ENCODE measurements at places on chromosomes 13 and 19.

DNA sequence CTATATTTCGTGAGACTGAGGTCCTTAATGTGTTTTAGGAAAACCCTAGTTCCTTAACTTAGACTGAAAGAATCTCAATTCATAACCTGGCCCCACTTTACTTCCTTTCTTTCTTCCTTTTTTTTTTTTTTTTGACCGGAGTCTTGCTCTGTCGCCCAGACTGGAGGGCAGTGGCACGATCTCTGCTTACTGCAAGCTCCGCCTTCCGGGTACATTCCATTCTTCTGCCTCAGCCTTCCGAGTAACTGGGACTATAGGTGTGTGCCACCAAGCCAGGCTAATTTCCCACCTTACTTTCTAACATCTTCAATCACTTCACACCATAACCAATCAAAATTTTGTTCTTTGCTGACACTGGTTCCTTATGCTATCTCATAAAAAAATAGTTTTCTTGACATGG is 2097.0 kb downstream of the PCDH9 start:
- no peak for DNase-seq

DNA sequence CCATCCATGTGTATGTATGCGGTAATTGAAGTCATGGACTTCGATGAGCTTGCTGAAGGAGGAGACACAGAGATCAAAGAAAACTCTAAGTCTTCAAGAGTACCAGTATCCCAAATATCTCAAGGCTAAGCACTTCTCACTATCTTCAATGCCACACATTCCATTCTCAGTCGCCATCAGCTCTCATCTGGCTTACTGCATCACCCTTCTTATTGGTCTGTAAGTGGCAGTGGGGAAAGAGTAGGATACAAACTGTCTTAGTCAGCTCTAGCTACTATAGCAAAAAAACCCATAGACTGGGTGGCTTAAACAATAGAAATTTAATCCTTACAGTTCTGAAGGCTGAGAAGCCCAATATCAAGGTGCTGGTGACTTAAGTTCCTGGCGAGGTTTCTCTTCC is 218.7 kb downstream of the POSTN start:
- DNase-seq = no peak

DNA sequence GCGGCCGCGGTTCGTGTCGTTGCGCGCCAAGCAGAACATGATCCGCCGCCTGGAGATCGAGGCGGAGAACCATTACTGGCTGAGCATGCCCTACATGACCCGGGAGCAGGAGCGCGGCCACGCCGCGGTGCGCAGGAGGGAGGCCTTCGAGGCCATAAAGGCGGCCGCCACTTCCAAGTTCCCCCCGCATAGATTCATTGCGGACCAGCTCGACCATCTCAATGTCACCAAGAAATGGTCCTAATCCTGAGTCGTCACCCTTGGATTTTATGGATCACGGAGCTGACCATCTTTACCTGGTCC is 475 bp downstream of the MRPL57 start:
- DNase-seq = no peak

DNA sequence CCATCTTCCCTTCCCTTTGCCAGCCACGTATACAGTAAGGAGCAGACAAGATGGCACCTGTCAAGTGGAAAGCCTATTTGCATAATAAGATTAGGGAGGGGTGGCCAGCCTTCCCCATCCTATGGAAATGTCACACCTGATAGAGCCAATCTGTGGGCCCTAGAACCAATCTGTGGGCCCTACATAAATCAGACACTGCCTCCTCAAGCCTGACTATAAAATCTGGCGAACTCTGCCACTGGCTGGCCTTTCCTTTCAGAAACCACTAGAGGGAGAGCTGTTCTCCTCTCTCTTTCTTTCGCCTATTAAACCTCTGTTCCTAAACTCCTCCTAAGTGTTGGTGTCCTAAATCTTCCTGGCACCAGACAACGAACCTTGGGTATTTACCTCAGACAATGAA is 231.5 kb upstream of the KLHL1 start:
- no peak for DNase-seq

- no peak for DNase-seq
Observed at GRCh38 chr19:30089086-30089665, 147.1 kb downstream of the URI1 start.

DNA sequence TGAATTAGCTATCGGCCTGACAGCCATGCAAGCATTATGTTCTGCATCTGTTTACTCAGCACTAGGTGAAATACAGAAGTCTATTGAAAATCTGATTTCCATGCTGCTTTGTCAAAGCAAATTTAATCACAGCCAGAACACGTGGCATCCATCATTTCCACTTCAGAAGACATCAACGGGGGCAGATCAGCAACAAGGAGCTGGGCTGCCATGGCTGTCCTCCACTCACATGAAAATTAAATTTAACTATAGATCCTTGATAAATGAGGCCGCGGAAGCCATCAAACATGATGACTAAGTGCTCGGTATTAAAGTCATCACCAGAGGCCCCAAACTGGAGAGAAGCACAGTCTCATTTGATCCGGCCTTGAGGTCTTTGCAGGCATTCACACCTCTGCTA is 443.5 kb downstream of the HS6ST3 start:
- no peak for DNase-seq

- DNase-seq = no peak
Observed at GRCh38 chr13:96700657-96701056, 293.6 kb downstream of the OXGR1 start.

- peak; percentile 79 for DNase-seq
Observed at GRCh38 chr19:46602392-46603194, 1.5 kb downstream of the CALM3 start.

- DNase-seq = no peak
Observed at GRCh38 chr13:61110732-61111131, 304.9 kb downstream of the PCDH20 start.

GRCh38 chr19:45173816-45174215 is 4.2 kb downstream of the TRAPPC6A start:
- no peak for DNase-seq

DNA sequence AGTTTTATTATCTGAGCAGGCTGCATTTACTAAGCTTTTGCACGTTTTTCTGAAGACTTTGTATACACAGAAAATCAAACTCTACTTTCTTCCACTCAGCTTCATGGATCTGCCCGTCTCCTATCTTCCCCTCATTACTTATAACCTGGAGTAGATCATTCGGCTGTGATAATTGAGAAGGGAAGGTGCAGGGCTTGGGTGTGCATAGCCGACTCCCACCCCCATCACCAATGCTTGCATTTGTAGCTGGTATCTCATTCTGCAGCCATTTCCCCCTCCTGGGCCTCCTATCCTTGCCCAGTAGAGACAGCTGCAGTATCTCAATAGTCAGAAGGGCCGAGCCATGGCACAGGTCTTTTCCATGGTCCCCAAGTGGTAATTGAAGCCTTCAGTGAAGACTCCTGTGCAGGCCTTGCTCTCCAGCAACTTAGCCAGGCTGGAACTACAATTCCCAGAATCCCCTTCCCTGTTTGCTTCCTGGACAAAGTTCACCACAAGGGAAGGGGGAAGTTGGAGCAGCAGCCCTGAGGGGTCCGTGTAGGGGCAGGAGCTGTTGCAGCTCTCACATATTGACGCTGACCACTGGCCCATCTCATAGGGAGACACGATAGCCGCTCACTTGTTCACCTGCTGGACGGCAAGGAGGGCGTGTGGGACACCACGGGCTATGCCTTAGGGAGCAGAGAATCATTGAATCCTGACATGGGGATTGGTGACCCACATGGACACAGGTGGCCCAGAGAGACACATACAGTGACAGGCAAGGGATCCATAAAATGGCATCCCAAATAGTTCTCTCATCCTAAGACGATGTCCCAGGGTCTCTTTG is 2.1 kb upstream of the SIGLEC8 start:
- peak; percentile 57 for DNase-seq

- no peak for DNase-seq
Observed at GRCh38 chr19:52946322-52947310, 16.1 kb downstream of the ZNF816 start.

Data from coronary artery (tissue), 2 donors.